ENCODE measurements at places on chromosomes 3 and 15.

- DNase-seq = no peak
Measured at GRCh38 chr15:50280271-50280670, 14.7 kb upstream of the HDC start.

DNA sequence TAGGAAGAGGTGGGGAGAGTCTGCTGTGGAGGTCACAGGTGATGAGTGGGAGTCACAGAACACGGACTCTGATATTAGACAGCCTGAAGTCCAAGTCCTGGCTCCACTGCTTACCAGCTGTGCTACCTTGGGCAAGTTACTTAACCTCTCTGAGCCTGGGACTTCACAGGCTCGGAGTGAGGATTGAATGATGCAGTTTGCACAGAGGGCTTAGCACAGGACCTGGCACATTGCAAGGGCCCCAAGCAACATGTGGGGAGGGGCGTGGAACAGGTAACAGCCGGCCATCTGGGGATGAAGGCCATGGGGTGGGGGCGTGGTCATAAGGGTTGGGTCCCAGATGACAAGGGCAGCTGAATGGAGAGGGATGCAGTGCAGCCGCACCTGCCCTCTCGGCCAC lies 4.3 kb upstream of the ITIH3 start:
- no peak for DNase-seq

GRCh38 chr3:127412578-127413317 lies 124.9 kb upstream of the PRR20G start:
- DNase-seq = no peak

- DNase-seq = no peak
Measured at GRCh38 chr15:74960995-74961588, 4.5 kb upstream of the RPP25 start.

DNA sequence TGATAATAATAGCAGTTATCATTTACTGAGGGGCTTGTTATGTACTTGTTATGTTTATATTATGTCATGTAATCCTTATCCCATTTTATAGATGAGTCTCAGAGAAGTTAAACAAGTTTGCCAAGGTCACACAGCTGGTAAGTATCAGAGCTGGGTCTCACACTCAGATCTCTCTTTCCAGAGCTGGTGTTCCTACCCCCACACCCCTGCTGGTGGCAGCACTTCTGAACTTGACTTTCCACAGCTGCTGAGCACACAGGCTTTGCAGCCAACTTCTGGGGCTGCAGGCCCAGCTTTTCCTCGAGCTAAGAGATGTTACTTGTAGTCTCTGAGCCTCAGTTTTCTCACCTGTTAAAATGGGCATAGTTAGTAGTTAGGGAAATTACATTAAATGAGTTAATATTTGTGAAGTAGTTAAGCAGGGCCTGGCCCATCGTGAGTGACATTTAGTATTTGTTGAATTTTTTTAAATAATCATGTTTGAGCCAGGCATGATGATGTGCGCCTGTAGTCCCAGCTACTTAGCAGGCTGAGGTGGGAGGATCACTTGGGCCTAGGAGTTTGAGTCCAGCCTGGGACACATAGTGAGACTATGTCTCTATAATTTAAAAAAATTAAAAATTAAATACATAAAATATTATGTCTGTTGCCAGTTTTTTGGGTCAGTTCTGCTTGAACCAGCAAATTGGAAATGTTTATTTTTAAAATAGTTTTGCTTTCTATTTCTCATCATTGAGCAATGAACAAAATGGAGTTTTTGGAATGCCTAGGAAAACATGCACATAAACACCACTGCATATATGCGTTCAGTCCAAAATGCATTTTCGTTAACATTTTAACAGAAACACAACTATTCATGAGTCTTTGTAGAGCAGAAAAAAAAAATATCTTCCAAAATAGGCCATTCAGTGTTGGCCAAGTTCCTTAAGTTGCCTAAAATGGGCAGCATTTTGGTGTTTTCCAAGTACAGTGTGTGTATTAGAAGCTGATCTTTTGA lies 87.3 kb downstream of the SMAD6 start:
- DNase-seq = no peak
